RPMI8226 (cell line): ENCODE measurements at places on chromosomes 13 and 19.

DNA sequence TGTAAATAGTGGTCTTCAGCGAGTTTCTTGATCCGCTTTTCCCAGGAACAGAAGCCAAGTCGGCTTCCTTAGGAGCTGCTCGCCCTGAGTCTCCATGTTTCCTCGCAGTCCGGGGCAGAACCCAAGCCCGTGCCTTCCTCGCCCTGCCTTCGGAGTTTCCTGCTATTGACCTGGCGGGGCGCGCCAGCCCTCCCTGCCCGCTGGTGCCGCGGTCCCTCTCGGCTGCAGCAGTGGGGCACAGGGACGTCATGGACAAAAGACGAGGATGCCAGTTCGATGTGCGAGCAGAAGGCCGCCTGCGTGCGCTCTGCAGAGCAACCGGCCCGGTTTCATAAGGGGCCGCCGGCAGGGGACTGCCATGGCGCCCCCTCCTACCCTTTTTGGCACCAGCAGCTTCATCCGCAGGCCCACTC lies 156.6 kb downstream of the TM9SF2 start:
- no peak for DNase-seq

DNA sequence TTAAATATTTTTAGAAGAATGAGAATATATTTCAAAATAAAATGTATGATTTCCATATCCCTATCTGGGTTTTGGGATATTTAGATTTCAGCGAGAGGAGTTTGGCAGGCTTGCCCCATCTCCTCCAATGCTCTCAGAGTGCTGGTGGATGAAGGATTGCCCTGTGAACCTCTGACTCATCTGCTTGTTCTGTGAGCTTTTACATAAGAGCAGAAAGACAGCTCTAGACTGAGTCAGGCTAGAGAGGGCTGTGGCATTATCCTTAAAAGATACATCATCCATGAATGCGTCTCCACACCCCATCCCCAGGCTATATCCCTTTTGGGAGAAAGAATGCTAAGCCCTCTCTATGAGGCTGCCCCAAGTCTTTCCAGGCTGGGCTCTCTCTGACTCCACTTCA lies 190.6 kb downstream of the TUBA3C start:
- no peak for DNase-seq

GRCh38 chr13:102597029-102597961 lies 509 bp downstream of the TPP2 start:
- peak; percentile 33 for DNase-seq

- DNase-seq = no peak
Measured at GRCh38 chr19:35015270-35015953, 14.9 kb upstream of the SCN1B start.

DNA sequence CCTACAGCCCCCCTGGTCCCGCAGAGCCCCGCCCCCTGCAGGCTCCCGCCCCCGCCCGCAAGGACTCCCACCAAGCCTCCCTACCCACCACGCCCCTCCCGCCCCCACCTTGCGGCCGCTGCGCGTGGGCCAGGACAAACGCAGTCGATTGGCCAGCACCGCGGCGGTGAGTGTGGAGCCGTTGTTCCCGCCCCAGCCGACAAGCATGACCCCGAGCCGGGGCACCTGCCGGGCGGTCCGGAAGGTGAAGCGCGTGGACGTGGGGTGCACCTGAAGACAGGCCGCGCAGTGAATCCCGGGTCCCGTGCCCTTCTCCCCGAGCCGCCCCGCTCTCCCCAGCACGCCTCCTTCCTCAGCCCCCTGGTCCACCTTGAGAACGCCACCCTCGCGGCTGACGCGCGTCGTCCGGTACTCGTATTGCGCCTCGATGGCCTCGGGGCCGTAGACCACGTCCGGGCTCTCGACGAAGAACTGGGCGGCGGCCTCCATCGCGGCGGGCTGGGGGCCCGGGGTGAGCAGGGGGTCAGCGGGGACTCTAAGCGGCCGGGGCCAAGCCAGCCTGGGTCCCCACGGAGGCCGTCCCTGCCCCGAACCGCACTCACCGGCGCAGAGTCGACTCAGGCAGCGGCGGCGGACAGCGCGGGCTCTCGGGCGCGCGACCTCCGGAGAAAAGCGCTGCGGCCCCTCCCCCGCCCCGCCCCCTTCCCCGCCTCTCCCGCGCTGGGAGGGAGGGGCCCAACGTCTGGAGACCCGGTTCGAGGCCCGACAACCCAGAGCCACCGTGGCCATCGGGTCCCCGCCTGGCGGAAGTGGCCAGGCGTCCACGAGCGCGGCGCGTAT lies at the start of gene ISYNA1:
TSS of gene ISYNA1 (minus strand) at position 643 of the 840 bp plus-strand sequence. CDS start at position 489, 154 bp downstream.
- peak; percentile 63 for DNase-seq

DNA sequence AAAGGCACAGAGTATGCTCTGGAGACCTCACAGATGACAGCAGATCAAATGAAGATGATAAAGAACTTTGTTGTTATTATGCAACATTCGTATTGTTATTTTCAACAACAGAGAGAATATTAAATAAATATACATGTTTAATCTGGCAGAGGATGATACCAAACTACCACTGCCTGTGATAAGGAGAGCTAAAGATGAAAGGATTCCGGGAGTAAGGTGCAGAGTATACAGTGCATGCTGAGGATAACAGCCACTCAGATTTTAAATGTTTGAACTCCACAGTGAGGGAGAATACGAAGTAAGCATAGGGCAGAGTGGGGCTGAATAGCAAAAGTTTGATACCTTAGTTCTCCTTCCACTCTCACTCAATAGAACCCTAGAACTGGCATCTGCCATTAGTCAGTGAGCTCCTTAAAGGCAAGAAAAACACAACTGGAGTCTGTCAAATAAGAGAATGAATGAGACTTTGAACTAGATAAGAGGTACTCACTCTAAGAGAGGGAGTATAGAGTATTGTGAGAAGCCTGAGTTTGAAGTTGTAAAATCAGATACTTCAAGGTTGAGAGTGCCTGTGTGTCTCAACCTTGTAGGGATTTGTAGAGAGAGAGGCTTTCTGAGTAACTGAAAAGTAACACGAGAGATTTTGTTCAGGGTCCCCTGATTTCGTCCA lies 78.5 kb downstream of the STARD13 start:
- DNase-seq = no peak

DNA sequence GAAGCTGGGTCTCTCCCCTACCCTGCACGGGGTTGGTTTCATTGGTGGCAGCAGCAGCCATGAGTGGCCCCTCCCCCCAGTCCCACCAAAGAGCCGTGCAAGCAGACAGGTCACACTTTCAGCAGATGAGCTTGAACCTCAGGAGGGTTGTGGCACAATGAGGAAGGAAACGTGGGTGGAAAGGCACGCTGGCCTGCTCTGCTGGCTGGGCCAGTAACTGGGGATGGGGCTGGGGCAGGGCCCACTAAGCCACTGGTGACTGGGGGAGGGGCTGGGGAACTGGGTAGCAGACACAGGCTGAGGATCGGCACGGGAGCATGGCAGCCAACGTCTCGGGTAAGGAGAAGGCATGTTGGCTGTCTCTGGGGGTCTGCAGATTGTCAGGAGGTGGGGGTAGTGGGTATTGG lies at the start of gene P2RY11:
TSS of gene P2RY11 (plus strand) at position 289 of the 407 bp plus-strand sequence. CDS start at position 318, 29 bp downstream.
- no peak for DNase-seq

DNA sequence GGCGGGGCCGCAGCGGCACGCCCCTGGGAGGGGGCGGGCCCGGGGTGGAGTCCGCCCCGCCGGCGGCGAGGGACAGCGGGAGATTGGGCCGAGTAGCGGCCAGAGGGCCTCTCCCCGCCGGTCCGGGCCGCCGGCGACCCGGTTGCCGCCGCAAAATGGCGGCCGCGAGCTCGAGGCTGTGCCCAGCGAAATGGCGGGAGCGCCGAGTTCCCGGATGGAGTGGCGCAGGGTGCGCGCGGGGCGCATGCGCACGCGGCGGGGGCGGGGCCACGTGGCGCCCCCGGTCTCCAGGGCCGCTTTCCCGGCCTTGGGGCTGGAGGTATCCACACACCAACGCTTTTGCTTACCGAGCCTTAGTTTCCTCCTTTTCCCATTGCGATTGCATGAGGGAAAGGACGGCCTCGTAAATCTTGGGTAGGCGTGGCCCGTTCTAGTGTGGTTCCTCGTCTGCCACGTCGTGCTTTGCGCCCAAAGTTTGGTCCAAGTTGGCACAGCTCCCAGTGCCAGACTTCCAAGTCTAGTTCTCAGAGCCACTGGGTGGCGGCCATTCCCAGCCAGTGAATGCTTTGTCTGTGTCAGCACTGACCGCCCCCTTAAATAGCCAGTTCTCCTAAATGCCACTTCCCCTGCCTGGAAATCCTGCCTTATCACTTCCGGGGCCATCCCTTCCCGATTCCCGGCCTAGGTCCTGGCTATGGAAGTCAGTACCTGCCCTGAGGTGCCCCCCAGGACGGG lies 513 bp downstream of the CIRBP start:
- DNase-seq = peak; percentile 91

DNA sequence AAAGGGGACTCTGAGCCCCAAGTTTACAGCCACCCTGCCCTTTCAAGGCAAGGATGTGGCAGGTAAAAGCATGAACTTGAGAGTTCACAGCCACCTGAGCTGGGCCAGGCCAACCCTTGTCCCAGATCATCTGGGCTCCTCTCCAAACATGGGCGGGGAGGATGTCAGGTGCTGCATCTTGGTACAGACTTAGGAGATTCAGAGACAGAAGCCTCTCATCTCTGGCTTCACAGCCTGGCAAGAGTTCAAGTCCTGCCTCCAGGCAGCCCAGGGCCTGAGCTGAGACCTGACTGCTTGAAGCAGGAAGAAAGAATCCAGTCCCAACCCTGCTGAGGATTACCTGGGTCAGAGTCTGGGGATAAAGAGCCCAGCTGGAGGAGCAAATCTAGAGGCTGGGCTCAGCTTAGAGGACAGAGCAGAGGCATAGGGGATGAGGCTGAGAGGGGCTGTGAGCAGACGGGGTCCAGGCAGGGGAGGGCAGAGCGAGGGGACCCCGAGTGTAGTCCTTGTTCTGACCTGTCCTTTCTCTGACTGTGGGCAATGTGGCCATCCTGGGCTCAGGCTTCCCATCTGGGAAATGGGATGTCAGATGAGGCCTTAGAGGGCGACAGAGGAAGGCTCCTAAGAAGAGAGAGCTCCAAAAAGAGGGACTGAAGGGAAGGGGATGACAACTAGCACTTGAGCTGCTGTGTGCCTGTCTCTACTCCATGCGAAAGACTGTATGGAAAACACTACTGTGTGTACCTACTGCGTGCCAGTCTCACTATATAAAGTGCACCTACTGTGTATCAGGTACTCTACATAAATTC lies 6.6 kb upstream of the OR10H5 start:
- DNase-seq = peak; percentile 68

DNA sequence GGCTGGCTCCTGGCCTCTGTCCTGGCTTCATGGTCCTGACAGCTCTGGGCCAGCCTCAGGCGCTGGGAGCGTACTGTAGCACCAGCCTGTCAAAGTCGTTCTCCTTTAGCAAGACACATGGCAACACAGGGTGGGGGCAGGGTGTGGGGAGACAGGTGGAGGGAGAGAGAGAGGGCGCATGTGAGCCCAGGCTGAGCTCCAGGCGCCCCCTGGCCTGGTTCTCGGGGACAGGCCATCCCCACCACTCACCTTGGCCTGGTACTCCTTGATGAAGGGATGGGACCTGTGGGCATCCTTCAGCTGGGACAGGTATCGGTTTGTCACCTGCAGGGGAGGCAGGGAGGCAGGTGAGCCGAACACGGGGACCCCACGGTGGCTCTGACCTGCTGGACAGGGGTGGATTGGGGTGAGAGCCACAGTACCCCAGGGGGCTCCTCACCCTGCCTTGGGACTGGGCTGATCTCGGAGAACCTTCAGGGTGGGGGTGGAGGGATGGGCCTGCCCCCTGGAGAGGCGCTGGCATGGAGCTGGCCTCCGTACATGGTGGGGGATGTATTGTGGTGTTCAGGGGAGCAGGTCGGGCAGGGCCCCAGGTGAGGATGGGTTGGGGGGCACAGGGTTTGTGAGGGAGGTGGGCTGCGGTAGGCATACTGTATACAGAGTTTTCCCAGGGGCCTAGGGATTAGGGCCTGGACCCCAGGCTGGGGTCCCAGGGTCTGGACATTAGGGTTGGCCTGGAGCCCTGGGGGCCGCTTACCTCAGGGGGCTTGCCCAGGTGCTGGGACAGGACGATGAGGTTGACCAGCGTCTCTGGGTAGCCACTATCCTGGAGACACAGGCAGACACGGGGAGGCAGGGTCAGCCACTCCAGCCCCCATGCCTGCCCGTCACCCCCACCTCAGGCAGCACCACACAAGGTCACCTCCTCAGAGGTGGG lies 3.9 kb upstream of the CERS1 start:
- no peak for DNase-seq

DNA sequence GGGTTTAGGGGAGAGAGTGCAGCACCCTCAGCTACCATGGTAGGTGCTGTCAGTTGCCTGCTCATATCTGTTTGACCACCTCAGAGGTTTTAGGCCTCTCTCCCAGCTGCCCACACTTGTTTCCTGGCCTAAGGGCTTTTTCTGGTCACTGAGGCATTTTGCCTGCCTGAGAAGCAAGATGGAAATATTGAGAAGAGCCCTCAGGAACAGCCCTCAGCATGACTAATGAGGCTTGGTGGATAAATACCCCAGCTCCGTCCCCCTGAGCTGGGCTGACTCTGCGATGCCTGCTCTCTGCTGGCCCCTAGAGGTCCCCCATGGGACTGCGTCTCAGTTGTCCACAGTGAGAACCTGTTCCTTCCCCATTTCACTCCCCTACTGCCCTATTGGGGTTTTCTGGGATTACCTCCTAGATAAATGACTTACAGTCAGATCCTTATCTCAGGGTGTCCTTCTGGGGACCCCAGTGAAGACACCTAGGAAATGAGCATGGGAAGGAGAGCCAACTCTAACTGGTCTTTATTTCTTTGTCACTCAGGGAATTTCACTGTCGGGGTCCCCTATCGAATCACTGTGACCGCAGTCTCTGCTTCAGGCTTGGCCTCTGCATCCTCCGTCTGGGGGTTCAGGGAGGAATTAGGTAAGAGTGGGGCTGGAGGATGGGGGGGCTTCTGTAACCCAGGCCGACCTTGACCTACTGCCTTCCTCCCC lies 13.3 kb downstream of the PALM3 start:
- DNase-seq = peak; percentile 73

DNA sequence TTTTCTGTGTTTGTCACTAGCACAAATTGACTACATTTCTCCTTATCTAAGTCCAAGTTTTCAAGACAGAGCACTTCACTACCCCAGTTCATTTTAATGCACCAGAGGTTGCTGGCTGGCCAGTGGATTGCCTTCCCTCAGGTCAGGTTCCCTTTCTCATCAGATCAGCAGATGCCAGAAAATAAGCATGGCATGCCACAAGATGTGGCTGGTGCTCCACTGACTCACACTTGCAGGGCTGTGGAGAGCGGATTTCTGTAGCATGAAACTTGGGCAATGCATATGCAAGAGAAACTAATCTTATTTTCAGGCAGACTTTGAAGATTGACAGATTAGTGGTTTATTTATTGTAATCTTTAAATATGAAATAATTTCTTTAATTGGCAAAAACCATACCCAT lies 79.5 kb downstream of the RUBCNL start:
- DNase-seq = no peak

- DNase-seq = no peak
Measured at GRCh38 chr19:38424272-38424671, 1.7 kb downstream of the RASGRP4 start.
